ENCODE measurements at places on chromosomes 7 and 10. TPM values are rescaled to one million over a fixed set of nuclear protein-coding genes. Genes with fewer than 3 reads are reported as not detected.

Gene OR2A12
- total RNA-seq: not detected

Gene PRSS37
- total RNA-seq: not detected

Gene PPP1R9A
- 1.6 TPM for total RNA-seq

Gene CYP2C19
- not detected for total RNA-seq

Gene SUN3
- total RNA-seq: not detected

Gene RAPGEF5
- 0.49 TPM for total RNA-seq

Gene TRIM73
- 0.24 TPM for total RNA-seq

Gene CLEC5A
- not detected for total RNA-seq

Gene TDRD1
- total RNA-seq: 4.7 TPM

Gene OR6V1
- total RNA-seq: not detected

Gene STOX1
- 0.12 TPM for total RNA-seq

Gene NPC1L1
- total RNA-seq: not detected

Gene CNNM1
- total RNA-seq: 0.36 TPM

Gene RNF32
- total RNA-seq: 1.8 TPM

Gene PLA2G12B
- total RNA-seq: not detected

Gene DGKB
- 0.32 TPM for total RNA-seq

Gene TRIM50
- total RNA-seq: not detected

Gene SLC12A9
- total RNA-seq: 30.2 TPM

Gene GPR26
- not detected for total RNA-seq

Gene MAGI2
- 13.8 TPM for total RNA-seq

Gene HOXA6
- not detected for total RNA-seq

Gene ZNF33B
- 13.3 TPM for total RNA-seq

Gene WDR91
- 20.9 TPM for total RNA-seq

Gene SH2D4B
- total RNA-seq: not detected

Gene GSTK1
- total RNA-seq: 93.0 TPM

Gene HABP2
- not detected for total RNA-seq

Gene OR2A14
- total RNA-seq: not detected

Gene ARMC3
- total RNA-seq: not detected

Gene BEND7
- total RNA-seq: 4.9 TPM

Measured in hair follicle dermal papilla cell (primary cell).